ENCODE measurements at places on chromosomes 2 and 18. TPM values are rescaled to one million over a fixed set of nuclear protein-coding genes. Genes with fewer than 3 reads are reported as not detected.

GRCh38 chr2:153601812-153602211, 123.2 kb upstream of the RPRM start:
- DNase-seq = no peak

TDRD15 gene
- 3.8 TPM for total RNA-seq

- no peak for DNase-seq
Observed at GRCh38 chr2:9217838-9218770, 11.5 kb downstream of the ASAP2 start.

DNA sequence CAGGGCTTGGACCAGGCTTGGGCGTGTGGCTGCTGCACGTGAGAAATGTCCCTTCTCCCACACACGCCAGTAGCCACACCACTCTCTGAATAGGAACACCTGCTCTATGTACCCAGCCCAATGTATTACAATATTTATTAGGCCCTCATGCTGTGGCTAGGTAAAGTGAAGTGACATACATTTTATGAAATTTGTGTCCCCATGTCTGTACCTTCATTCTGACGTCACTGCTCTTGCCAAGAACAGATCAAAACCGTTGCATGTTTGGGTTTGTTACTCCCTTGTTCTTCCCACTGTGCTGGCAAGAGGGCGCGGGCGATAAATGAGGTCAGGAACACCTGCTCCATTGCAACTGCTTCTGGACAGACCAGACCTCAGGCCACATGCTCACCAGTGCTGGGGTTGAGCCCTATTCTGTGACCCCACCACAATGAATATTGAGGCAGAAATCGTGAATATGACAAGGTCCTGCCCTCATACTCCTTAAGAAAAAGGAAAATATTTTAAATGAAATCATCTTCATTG, 436.4 kb upstream of the SALL3 start:
- DNase-seq = no peak

GRCh38 chr18:30658306-30658705, 384.2 kb downstream of the DSC3 start:
- no peak for DNase-seq

STARD6 gene
- 0.53 TPM for total RNA-seq

GRCh38 chr2:97970293-97971060, 25.3 kb downstream of the TMEM131 start:
- DNase-seq = no peak

Measured in urinary bladder (tissue), 4 donors.